ENCODE measurements at places on chromosomes 6 and 20.

DNA sequence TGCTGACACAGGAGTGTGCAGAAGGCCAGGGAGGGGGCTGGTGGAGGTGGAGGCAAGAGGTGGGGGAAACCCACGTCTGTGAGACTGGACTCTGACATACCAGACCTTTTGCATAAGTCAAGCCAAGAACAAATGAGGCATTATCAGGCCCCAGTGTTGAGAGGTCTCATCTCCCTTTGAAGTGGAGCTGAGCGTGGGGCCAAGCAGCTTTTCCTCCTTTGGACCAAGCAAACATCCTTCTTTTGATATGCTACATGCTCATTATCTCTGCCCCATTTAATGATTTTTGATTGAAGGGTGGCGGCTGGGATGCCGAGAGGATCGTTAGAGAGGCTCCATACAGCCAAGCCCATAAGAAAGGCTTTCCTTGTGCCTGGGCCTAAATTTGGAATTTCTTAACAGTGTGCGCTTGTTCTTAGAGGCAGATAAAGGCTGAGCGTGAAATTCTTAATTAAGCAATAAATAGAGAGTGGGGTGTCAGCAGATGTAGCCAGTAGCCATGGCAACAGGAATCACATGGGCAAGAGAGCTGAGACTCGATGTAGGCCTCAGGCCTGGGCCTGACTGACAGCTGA is 244.5 kb downstream of the PKHD1 start:
- DNase-seq: no peak

GRCh38 chr6:128847431-128848210 is 35.3 kb upstream of the LAMA2 start:
- no peak for DNase-seq

DNA sequence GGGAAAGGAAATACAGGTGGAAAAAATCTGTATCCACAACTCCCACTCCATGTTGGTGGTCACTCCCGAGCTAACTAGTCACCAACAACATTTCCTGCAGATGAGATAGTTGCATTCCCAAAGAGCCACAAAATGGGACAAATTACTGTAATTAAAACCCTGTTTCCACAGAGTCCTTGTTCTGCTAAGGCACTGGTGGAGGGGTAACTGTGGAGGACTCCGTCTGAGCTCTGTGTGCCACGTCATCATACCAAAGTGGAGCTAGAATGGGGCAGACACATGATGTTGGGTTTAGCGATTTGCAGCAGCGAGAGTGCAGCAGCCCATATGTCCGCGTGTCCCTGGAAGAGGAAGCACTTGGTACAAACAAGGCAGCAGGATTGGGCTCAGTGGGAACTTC is 172.5 kb upstream of the KCNK16 start:
- no peak for DNase-seq

- DNase-seq: no peak
These were observed 508 bp upstream of the METTL24 start for GRCh38 chr6:110358553-110359160.

DNA sequence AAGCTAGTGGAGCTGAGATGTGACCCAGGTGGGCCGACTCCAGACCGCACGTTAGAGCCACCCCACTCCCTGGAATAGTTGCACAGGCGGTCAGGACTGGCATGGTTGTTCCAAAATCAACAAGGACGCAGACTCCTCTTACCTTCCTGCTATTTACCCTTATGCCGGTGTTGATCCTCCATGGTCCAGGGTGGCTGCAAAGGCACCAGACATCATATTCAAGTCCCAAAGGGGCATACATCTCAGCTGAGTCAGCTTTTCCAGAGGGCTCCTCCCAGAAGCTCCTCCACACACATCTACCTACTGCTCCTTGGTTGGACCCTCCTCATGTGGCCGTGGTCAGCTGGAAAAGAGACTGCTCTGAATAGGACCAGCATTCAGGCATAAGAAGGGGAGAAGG is 112.2 kb downstream of the SYCP2 start:
- no peak for DNase-seq

DNA sequence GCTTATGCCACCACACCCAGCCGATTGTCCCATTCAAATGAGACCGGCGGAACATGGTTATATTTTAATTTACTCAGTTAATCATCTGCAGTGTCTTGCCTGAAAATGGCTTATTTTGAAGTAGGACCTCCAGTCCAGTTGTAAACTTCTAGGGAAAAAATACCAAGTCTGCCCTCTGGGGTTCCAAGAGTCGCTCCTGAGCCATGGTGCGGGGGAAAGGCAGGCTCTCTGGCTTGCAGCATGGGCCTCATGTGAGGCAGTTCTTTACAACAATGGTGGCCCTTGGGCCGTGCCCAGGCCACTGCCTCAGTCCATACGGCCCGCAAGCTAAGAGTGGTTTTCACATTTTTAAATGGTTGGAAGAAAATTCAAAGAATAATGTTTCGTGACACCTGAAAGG is 62.7 kb upstream of the XRN2 start:
- no peak for DNase-seq

DNA sequence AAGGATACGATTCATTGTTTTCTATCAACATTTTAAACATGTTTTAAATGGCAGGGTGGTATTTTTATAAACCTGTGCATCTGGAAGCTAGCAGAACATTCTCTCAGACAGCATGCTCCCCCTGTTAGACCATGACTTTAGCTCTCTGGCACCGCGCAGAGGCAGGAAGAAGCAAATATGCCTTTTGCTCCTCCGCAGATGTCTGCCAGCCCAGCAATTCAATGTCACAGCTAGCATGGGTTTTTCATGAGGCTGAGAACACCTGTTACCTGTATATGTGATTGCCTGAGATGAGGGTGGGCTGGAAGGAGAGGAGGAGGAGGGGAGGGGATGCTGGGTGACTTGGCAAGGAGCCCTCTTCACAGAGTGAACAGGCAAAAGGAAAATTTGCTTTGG is 6.7 kb downstream of the MTCH1 start:
- no peak for DNase-seq

- DNase-seq: no peak
These were observed 251.0 kb downstream of the UST start for GRCh38 chr6:148997865-148998264.

DNA sequence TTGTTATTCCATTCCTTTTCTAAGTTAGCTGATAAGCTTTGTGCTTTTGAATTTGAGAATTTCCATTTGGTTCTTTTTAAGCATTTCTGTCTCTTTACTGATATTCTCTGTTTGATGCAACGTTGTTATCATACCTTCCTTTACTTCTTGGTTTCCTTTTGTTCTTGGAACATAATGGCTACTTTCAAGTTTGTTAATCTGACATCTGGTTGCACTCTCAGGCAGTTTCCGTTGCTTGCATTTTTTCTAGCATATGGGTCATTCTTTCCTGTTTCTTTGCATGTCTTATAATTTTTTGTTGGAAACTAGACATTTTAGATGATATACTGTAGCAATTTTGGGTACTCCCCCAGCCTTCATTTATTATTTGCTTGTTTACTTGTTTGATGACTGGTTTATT is 12.5 kb downstream of the CDC5L start:
- DNase-seq: no peak

DNA sequence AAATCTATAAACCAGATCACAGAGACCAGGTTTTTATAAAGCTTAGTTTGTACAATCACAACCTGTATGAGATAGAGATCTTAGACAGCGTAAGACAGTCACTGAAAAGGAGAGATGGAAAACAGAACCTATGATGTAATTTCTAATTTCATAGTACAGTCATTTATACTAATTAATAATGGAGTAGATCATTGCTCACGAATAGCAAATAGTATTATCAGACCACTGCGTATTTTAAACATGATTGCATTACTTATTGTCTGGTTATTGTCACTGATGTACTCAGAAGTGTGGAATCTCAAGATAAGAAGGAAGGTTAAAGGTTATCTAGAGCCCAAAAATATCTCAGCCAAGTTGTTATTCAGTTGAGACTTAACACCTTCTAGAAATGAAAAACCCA is 115.6 kb downstream of the KHDC1L start:
- DNase-seq: no peak

DNA sequence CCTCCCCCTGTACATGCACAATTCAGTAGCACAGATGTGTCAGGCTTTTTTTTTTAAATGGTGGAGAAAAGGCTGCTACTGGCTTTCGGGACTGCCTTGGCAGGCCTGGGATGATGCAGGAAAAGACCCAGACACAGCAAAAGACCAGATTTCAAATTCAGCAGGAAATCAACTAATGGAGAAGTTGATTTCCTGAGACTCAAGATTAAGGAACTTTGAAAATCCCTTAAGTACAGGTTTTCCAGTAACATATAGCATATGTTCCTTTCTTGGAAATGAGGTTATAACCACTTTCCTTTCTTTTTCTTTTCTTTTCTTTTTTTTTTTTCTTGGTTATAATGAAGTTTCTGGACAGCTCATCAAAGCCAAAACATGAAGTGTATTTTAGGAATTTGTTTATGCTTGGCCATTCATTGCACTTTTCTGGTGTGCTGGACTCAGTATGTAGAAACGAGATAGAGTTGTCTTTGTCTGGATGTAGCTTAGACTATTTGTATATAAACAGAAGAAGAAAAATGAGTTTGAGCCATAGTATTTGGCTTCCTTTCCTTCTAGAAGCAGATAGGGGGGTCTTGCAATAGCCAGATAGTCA is 119.4 kb downstream of the SASH1 start:
- DNase-seq: no peak

GRCh38 chr6:82906489-82906888 is 159.2 kb downstream of the UBE3D start:
- no peak for DNase-seq

DNA sequence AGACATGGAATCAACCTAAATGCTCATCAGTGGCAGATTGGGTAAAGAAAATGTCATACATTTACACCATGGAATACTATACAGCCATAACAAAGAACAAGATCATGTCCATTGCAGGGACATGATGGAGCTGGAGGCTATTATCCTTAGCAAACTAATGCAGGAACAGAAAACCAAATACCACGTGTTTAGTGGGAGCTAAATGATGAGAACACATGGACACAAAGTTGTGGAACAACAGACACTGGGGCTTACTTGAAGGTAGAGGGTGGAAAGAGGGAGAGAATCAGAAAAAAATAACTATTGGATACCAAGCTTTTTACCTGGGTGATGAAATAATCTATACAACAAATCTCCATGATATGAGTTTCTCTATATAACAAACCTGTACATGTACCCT is 701.3 kb downstream of the TBC1D32 start:
- DNase-seq: no peak

- DNase-seq: no peak
These were observed 207.9 kb downstream of the GMPR start for GRCh38 chr6:16446273-16446672.

- no peak for DNase-seq
These were observed 78.1 kb upstream of the FAM83B start for GRCh38 chr6:54768494-54768893.
